ENCODE measurements at places on chromosomes 13 and 19.

DNA sequence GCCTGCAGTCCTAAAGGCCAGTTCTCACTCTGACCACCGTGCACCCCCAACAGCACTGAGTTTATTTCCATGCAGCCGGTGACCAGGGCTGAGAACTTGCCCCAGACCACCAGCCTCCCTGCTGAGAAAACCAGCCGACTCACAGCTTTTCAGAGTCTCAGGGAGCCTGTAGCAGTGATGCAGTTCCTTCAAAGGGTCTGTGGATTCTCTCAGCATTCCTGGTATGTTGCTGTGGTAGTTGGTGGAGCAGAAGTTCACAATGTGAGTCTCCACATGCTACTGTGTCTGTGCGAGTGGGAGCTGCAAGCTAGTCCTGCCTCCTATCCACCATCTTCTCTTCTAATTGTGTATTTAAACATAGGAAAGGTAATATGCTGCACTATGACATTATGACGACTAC lies 254.9 kb upstream of the KLF12 start:
- no peak for DNase-seq

DNA sequence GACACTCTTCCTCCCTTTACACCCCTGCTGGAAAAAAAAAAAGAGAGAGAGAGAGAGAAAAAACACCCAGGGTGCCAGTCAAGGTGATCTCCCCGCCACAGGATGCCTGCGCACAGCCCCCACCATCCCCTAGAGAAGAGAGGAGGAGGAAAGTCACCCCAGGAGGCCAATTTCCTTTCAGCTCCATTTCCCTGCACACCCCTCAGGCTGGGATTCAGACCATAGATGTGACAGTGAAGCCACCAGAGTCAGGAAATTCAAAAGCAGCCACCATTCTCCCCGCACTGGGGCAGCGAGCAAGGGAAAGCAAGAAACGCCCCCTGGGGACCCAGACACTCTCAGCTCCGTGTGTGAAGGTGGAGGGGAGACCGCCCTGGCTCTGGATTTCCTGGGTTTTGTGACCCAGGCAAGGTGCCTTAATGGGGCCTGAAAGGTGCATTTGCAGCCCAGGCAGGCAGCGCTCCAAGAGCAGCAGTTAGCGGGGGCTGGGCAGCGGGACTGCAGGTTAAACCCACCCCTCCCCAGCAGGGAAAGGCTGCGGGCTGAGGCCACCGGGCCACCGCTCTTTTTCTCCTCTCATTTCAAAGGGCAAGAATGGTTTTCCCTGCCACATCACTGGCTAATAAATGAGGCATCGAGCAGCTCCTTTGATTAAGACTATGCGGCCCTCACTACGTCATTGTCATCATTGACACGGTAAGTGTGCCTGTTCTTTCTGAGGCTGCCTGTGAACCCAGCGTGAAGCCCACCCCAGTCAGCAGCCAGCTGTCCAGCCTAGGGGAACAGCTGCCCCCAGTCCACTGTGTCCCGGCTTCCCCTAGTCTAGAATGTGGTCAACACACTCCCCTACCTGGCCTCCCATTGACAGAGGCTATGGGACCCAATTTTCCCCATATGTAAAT lies 83.8 kb upstream of the TM9SF2 start:
- no peak for DNase-seq

DNA sequence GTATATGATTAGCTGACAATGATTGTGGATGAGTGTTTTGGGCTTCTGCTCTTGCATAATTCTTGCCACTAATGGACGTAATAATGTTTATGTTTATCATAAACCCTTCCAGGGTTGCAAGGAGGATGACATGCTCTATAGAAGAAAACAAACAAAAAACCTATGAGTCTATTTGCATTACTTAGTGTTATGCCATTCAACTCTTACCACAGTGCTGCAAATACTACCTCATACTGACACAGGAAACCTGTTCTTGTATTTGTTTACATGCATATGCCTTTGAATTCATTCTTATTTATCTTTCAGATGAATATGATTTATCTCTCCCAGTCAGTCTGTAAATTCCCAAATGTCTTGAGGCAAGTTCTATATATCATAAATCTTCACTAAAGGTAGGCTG lies 39.6 kb upstream of the FREM2 start:
- no peak for DNase-seq

- peak; percentile 82 for DNase-seq
These were observed 5.0 kb downstream of the FFAR1 start for GRCh38 chr19:35352448-35353304.

GRCh38 chr19:50728084-50728737 lies 5.0 kb downstream of the CLEC11A start:
- no peak for DNase-seq

GRCh38 chr13:75946536-75947284 lies 310.6 kb downstream of the LMO7 start:
- DNase-seq, result no peak

- DNase-seq, result no peak
These were observed 157.0 kb upstream of the FNDC3A start for GRCh38 chr13:48818495-48819356.

DNA sequence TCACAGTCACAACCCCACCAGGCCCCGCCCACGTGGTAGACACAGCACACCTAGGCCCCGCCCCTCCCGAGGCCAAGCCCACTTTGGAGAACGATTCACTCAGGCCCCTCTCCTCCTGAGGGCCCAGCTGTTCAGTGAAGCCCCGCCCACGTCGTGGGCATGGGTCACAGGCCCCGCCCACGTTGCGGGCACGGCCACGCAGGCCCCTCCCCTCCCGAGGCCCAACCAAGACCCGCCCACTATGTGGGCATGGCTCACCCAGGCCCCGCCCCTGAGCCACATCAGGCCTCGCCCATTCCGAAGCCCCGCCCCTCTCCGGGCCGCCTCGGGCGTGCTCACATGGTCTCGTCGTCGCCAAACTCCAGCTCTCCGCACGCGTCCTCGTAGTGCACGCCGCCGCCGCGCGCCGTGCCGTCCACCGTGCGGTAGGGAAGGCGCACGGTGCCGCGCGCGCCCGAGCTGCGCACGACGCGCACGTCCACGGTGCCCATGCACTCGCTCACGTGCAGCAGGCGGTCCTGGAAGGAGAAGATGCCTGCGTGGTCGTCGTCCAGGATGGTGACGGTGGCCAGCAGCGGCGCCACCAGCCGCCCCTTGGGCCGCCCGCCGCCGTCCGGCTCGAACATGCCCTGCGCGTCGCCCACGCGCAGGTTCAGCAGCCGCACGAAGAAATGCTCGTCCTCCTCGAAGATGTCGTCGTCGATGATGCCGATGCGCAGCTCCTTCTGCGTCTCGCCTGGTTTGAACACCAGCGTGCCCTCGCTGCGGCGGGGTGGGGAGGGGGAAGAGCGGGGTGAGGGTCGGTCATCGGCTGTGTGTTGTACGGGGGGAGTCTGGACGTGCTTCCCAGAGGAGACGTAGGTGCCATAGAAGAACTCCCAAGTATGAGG lies 24.0 kb downstream of the SLC8A2 start:
- no peak for DNase-seq

DNA sequence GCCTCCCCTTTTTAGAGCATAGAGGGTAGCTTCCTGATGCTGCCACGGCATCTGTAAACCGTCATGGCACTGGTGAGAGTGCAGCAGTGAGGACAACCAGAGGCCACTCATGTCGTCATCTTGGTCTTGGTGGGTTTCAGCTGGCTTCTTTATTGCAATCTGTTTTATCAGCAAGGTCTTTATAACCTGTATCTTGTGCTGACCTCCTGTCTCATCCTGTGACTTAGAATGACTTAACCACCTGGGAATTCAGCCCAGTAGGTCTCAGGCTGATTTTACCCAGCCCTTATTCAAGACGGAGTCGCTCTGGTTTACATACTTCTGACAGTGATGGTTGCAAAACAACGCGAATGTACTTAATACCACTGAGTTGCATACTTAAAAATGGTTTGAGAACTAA lies 14.4 kb upstream of the FBN3 start:
- DNase-seq, result no peak

GRCh38 chr19:55091126-55091910 lies 15.6 kb downstream of the EPS8L1 start:
- peak; percentile 12 for DNase-seq

GRCh38 chr19:19550485-19550929 lies 12.4 kb downstream of the CILP2 start:
- DNase-seq, result no peak

DNA sequence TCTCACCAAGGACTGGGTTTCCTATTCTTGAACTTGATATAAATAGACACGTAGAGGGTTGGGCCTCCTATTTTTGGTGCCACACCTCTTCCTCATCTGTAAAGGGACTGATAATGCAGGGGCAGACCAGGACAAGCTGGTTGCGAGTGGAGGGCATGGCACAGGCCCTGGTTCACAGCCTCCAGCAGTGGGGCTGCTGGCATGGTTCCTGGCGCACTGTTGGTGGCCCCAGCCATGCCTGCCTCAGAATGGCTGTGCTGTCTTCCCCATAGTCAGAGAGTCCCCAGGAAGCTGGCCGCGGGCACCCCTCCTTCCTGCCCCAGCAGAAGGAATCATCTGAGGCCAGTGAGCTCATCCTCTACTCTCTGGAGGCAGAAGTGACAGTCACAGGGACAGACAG lies 10.5 kb upstream of the OVOL3 start:
- DNase-seq, result no peak

DNA sequence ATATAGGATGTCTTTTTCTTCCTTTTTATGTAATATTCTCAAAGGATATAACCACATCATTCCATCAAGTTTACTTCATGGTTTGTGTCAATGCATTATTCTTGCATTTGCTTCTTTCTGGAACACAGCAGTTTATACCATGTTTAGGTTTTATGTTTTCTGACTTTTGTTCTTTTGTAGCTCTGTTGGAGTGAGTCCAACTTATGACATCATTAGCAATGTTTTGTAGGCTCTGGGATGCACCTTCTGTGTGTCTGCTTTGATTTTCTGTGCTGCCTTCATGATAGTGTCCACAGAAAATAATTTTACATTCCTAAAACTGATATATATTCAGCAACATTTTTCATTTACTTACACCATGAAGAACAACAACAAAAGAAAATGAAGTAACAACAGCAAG lies 68.9 kb downstream of the SHISA2 start:
- no peak for DNase-seq

- peak; percentile 82 for DNase-seq
These were observed 30.0 kb upstream of the TPT1 start for GRCh38 chr13:45370922-45371406.

- no peak for DNase-seq
These were observed 4.0 kb downstream of the COL5A3 start for GRCh38 chr19:10006335-10006708.

DNA sequence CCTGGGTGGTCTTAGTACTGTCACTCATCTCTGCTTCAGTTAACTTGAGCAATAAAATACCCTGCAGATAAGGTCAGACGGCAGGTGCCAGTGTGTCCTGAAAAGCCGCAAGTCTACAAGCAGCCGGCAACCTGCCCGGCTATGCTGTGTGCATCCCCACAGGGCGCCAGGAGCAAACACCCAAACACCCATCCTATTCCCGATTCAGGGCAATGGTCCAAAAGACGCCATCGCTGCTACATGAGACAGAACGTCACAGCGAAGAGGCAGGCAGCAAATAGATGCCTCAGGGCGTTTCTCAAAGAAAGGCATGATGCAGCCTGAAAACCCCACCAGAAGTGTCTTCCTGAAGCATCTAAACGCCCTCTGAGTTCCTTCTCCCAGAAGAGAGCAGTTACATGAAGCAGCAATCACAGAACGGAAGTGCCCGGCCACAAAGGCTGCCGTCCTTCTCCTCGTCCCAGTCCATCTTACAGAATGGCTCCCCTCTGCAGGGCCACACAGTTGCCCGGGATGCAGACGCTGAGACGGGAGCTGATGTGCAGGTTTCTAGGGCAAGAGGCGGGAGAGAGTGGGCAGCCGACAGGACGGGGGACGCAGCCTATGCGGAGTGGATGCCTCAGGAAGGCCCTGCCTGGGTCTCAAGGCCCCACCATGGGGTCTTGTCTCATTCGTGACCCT lies 35.1 kb downstream of the RASA3 start:
- DNase-seq, result no peak

DNA sequence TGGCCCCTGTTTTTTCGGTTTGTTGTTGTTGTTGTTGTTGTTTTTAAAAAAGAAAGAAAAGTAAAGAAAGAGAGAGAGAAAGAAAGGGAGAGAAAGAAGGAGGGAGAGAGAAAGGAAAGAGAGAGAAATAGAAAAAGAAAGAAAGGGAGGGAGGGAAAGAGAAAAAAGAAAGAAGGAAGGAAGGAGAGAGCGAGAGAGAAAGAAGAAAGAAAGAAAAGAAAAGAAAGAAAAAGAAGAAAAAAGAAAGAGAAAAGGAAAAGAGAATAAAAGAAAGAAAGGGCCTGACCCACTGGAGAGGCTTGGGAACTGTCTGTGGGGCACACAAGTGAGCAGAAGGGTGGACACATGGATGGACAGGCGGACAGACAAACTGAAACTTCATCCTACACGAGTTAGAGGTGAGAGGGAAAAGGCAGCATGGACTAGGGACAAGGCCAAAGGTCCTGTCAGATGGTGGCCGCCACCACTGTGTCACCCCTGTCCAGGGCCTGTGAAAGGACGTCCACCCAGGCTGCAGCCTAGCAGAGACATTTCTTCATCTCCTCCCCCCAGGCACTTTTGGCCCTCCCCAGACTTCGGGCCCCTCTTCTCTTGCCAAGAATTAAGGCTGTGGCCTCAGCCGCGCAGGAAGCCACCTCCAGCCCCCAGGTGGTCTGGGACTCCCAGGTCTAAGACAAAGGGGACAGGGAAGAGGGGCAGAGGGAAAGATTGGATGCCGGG lies 9.1 kb upstream of the BCAM start:
- no peak for DNase-seq

DNA sequence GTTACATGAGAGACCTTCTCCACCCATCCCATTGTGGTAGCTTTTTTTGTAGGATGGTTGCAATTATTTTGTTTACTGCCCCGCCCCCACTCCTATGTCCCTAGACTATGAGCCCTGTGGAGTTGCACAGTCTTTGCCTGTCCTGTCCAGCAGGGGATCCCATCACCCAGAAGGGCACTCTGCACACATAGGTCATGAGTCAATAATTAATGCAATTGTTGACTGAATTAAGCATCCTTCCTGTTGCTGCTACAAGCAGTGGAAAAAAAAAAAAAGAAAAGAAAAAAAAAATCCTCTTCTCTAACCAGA lies 14.2 kb downstream of the C19orf81 start:
- DNase-seq, result no peak

GRCh38 chr19:40778706-40779284 lies 748 bp downstream of the RAB4B start:
- DNase-seq, result no peak

DNA sequence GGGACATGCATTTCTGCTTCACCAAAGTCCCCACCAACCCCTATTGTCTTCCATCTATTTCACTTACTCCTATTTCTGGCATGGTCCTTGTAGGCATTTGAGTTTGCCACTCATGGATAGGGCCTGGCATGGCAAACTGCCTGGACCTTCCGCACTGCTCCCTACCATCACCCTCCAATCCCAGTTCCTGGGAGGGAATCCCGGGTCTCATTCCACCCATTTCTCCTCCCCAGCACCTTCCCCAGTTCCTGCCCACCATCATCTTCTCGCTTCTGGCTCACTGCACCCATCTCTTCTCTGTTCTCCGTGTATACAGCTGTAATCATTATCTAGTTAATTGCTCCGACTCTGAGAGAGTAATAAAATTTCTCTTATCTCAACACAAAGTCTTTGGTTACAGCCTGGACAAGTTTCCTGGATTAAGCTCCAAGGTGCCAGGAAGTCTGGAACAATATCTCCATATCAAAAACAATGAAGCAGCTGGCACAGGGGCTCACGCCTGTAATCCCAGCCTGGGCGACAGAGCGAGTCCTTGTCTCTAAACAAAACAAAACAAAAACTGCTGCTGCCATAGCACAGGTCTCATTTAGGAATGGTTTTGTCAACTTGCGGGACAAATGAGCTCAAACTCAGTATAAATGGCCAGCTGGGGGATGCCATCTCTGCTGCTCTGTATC lies 17.0 kb upstream of the COX7A1 start:
- DNase-seq, result no peak

- no peak for DNase-seq
These were observed 149.6 kb downstream of the IER2 start for GRCh38 chr19:13299838-13300237.

- DNase-seq, result no peak
These were observed 13.5 kb upstream of the COMP start for GRCh38 chr19:18804643-18805042.
